ENCODE measurements at places on chromosomes 3 and 15.

GRCh38 chr3:99012051-99012450, 110.6 kb upstream of the DCBLD2 start:
- DNase-seq: no peak
- no peaks in the 10 kb centered on the region for H3K36me3 ChIP-seq
- no peak overlapping the region for H3K27ac ChIP-seq

GRCh38 chr3:46095307-46095706, 68.0 kb upstream of the XCR1 start:
- no peak for DNase-seq
- H3K4me1 ChIP-seq: peaks cover 33% of the 10 kb centered on the region
- peaks cover 29% of the 10 kb centered on the region for H3K27me3 ChIP-seq

DNA sequence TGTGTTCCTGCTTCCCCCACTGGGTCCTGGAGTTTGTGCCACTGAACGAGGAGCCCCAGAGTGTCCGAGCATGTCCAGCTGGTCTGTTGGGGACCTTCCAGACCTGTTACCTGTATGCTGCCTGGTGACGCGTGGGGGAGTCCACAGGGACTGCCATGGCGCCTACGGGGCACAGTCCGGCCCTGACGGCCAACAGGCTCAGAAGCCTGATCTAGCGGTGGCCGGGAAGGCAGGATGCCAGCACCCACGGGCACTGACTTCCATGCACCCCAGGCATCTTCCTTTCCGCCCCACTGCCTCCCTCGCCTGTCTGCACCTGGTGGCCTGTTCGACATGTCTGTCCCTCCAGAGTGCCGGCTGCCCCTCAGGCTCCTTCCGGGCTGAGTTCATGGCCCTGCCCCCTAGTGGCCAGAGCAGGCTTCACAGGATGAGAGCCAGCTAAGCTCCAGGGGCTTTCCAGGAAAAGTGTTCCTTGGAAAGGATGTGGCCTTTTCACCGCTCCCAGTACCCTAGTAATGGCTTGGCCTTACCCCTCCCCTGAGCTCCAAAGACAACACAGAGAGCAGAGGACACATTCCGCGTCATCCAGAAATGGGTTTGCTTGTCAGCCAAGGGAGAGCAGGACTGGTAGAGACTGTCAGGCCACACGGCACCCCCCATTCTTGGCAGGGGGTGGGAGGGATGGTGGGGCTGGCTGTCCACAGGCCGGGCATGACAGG, 35.7 kb downstream of the NGRN start:
- no peaks in the 10 kb centered on the region for H3K36me3 ChIP-seq
- no peak overlapping the region for H3K4me3 ChIP-seq
- DNase-seq: peak; percentile 70
- no peak overlapping the region for H3K27ac ChIP-seq
- H3K27me3 ChIP-seq: no peaks in the 10 kb centered on the region
- H3K4me1 ChIP-seq: peaks cover 15% of the 10 kb centered on the region

DNA sequence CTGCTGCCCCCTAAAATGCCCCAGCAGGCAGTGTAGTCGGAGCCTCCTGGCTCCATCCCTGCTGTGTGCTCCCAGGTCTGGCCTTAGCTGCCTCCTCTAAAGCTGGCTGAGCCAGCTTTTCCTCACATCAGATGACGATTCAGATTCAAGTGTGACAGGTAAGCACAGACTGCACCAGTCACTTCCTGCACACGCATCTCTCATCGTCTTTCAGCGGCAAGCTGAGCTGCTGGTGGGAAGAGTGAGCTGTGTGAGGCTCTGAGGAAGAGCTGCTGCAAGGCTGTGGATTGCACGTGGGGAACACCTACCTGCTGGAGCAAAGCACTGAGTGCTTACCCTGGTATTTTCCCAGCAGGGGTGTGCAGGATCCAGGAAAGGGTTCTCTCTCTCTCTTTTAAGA, 88.4 kb upstream of the RPL32 start:
- DNase-seq: peak; percentile 42
- no peaks in the 10 kb centered on the region for H3K27me3 ChIP-seq
- peak overlapping the region; percentile 56 for H3K27ac ChIP-seq
- peaks cover 4% of the 10 kb centered on the region for H3K36me3 ChIP-seq
- peaks cover 14% of the 10 kb centered on the region for H3K4me1 ChIP-seq

- H3K27ac ChIP-seq: no peak overlapping the region
- peaks cover 2% of the 10 kb centered on the region for H3K36me3 ChIP-seq
- no peaks in the 10 kb centered on the region for H3K27me3 ChIP-seq
- no peak for DNase-seq
- no peaks in the 10 kb centered on the region for H3K4me1 ChIP-seq
Measured at GRCh38 chr15:56639631-56640030, 93.7 kb downstream of the ZNF280D start.

DNA sequence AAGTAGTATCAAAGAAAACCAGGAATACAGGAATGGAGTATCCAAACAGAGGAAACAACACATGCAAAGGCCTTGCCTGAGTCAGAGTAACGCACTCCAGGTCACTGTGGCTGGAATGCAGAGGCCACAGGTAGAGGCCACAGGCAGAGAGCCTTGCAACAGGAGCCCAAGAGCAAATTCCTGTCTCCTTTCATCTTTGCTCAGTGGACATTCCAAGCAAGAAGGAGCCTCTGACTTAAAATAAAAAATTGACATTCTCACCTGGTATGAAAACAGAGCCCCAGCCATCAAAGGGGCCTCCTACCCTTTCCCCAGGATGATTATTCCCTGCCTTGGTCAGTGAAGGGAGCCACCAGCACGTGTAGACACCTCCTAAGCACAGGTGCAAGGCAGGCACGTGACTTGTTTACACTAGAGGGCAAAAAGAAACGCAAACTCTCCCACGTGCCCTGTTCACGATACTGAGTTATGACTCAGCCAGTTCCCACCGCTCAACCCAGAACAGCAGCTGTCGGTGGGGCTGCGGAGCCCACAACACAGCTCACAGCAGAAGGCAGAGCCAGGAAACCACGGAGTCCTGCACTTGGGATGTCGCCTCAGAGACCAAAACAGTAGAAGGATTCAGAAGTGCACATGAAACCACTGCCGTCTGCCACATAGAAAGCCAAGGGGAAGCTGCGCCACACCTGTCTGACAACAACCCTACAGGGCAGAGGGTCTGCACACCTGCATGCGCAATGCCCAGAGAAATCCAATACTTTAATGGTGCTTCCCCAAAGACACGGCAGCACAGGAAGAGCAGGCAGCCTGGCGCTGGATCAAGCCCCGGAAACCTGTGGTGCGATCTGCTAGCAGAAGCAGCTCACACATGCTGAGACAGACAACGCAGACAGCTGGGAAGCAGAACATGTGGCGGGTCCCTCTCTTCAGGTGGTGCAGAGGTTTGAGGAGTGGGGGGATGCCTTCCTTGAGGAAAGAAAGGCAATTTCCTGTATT, 52.1 kb downstream of the ITGB5 start:
- peak overlapping the region; percentile 6 for H3K27ac ChIP-seq
- H3K27me3 ChIP-seq: peaks cover 7% of the 10 kb centered on the region
- H3K4me1 ChIP-seq: peaks cover 9% of the 10 kb centered on the region
- H3K4me3 ChIP-seq: peak overlapping the region; percentile 64

GRCh38 chr3:46913644-46914043, 36.1 kb downstream of the PTH1R start:
- DNase-seq: no peak
- peaks cover 7% of the 10 kb centered on the region for H3K36me3 ChIP-seq
- no peak overlapping the region for H3K4me3 ChIP-seq
- peaks cover 17% of the 10 kb centered on the region for H3K4me1 ChIP-seq

- no peak overlapping the region for H3K4me3 ChIP-seq
- DNase-seq: peak; percentile 50
- no peaks in the 10 kb centered on the region for H3K4me1 ChIP-seq
- peaks cover 30% of the 10 kb centered on the region for H3K36me3 ChIP-seq
- H3K27ac ChIP-seq: no peak overlapping the region
Measured at GRCh38 chr3:51637941-51638471, 33.0 kb upstream of the TEX264 start.

DNA sequence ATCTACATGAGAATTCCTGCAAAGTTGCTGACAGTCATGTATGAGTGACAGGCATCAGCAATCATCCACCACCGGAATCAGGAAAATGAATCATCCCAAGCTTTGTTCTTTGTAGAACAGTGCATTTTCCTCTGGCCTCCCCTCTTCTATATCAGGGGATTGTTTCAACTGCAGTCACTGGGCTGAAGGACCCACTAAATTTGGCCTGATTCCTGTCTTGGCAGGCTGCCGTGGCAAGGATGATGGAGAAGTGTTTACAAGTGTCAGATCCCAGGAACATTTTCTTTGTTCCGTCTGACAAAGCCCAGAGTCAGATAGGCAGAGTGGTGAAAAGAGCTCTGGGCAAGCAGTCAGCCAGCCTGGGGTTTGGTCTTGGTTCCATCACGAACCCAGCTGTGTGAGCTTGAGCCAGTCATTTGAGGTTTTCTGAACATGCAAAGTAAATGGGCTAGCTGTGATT, 175.1 kb upstream of the TSC22D2 start:
- no peaks in the 10 kb centered on the region for H3K27me3 ChIP-seq
- H3K4me1 ChIP-seq: no peaks in the 10 kb centered on the region

- no peak overlapping the region for H3K27ac ChIP-seq
- DNase-seq: no peak
- no peaks in the 10 kb centered on the region for H3K4me1 ChIP-seq
- H3K4me3 ChIP-seq: no peak overlapping the region
- no peaks in the 10 kb centered on the region for H3K27me3 ChIP-seq
Measured at GRCh38 chr3:89617706-89618105, 510.3 kb downstream of the EPHA3 start.

GRCh38 chr3:14019459-14019858, 105.2 kb downstream of the CHCHD4 start:
- no peaks in the 10 kb centered on the region for H3K4me1 ChIP-seq
- peaks cover 4% of the 10 kb centered on the region for H3K36me3 ChIP-seq
- no peak overlapping the region for H3K4me3 ChIP-seq
- H3K27me3 ChIP-seq: peaks cover 27% of the 10 kb centered on the region
- H3K27ac ChIP-seq: no peak overlapping the region

GRCh38 chr15:38555686-38556334, 8.8 kb downstream of the RASGRP1 start:
- H3K4me1 ChIP-seq: peaks cover 94% of the 10 kb centered on the region
- H3K27me3 ChIP-seq: no peaks in the 10 kb centered on the region
- peak overlapping the region; percentile 46 for H3K4me3 ChIP-seq
- peaks cover 50% of the 10 kb centered on the region for H3K36me3 ChIP-seq
- H3K27ac ChIP-seq: peak overlapping the region; percentile 92
- peak; percentile 56 for DNase-seq

GRCh38 chr3:81650187-81650586, 111.3 kb downstream of the GBE1 start:
- DNase-seq: no peak
- H3K27me3 ChIP-seq: no peaks in the 10 kb centered on the region
- no peak overlapping the region for H3K27ac ChIP-seq
- H3K4me1 ChIP-seq: no peaks in the 10 kb centered on the region
- H3K4me3 ChIP-seq: no peak overlapping the region

- no peaks in the 10 kb centered on the region for H3K36me3 ChIP-seq
- H3K27me3 ChIP-seq: no peaks in the 10 kb centered on the region
- H3K27ac ChIP-seq: no peak overlapping the region
- no peaks in the 10 kb centered on the region for H3K4me1 ChIP-seq
Measured at GRCh38 chr15:70154718-70155347, 57.1 kb upstream of the TLE3 start.

All from activated naive CD4-positive, alpha-beta T cell treated with anti-CD3 and anti-CD28 coated beads for 36 hours (primary cell).